ENCODE measurements at places on chromosomes 5 and 9. TPM values are rescaled to one million over a fixed set of nuclear protein-coding genes. Genes with fewer than 3 reads are reported as not detected.

GRCh38 chr5:157222506-157223230 lies 42.0 kb downstream of the ITK start:
- H3K27me3 ChIP-seq = no peaks in the 10 kb centered on the region
- DNase-seq = no peak
- peaks cover under 1% of the 10 kb centered on the region for H3K4me1 ChIP-seq
- H3K4me3 ChIP-seq = no peak overlapping the region
- no peaks in the 10 kb centered on the region for H3K36me3 ChIP-seq

The LCN1 gene
- polyA plus RNA-seq = not detected

DNA sequence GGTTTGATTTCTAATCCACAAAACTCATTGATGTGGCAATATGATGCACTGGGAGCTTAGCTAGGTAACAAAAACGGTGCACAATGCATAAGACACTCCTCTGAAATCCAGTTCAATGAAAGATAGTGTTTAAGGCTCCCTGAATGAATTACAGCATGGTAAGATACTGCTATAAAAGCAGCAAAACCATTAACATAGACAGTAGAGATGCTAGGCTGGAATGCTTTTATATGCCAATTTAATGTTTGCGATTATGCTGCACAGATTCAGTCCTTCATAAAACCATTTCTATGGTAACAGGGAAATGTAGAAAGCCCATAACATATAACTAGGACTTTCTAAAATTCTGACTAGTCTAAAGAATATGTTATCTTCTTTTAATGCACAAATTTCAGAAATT lies 180.8 kb upstream of the NUDT12 start:
- no peaks in the 10 kb centered on the region for H3K36me3 ChIP-seq
- DNase-seq = no peak
- H3K4me3 ChIP-seq = no peak overlapping the region

DNA sequence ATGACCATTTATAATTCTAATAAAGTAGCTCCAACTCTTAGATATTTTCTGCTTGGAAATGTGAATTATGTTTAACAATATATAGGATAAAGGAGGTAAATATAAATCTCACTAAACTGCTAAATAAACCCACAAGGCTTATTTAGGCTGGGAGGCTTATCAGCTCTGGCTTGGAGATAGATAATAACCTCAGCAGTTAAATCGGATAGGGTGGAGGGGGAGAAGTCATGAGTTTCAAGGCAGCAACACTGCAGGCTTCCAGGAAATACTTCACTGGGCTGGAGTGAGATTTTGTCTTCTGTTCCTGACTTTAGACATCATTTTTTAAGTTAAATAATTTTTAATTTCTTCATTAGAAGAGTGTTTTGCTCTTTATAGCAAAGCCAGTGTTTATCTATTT lies 80.0 kb upstream of the ITGA2 start:
- no peak overlapping the region for H3K27ac ChIP-seq
- no peaks in the 10 kb centered on the region for H3K27me3 ChIP-seq
- no peaks in the 10 kb centered on the region for H3K4me1 ChIP-seq
- H3K4me3 ChIP-seq = no peak overlapping the region
- H3K36me3 ChIP-seq = no peaks in the 10 kb centered on the region

The TEX48 gene
- polyA plus RNA-seq = not detected

DNA sequence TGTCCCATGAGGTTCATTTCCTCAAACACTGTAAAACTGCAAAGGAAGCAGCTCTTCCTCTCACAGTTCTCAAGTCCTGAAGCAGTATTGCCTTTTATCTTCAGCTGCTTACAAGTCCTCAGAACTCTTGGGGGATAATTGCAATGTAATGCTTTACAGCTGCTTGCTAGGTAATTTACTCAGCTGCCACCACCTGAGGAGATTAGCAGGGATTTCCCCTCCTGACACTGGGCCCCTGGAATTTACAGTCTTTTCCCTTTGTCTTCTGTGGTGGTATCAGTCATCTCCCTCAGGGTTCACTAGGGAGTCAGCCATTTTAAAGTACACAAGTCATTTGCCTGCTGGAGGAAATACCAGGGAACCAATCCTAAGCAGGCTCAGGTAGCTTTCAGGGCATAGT lies 754.3 kb upstream of the GRAMD2B start:
- H3K4me1 ChIP-seq = no peaks in the 10 kb centered on the region
- H3K36me3 ChIP-seq = no peaks in the 10 kb centered on the region
- peak overlapping the region; percentile 59 for H3K27ac ChIP-seq
- no peak overlapping the region for H3K4me3 ChIP-seq
- peak; percentile 39 for DNase-seq
- no peaks in the 10 kb centered on the region for H3K27me3 ChIP-seq

The CD74 gene
- polyA plus RNA-seq = 792 TPM

The FSD1L gene
- polyA plus RNA-seq = 14.4 TPM

DNA sequence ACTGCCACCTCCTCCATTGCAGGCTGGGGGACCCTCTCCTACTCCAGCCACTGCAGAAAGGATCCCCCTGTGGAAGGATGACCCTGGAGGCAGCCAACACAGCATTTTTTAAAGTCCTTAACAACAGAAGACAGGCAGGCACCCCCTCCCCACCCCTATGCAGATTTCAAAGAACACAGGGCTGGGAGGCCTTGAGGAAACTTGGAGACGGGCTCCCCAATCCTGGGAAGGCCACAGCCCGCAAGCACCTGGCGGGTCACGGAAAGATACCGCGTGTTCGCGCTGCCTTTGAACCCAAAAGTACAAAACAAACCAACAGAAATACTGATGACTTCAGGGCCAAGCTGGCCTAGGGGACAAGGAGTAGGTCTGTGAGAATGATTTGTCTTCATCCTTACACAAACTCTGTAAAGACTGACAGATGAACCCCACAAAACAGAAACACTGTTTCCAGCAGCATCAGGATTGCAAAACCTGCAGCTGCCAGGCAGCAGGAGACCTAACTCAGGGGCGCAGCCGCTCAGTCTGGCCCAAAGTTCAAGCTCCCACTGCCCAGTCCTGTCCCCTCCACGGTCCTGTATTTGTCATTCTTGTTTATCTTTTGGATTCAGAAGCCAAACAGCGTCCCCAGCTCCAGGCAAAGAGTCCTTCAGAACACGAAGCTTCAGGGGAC lies 13.8 kb downstream of the VAV2 start:
- no peak overlapping the region for H3K27ac ChIP-seq
- H3K36me3 ChIP-seq = no peaks in the 10 kb centered on the region
- no peak for DNase-seq
- H3K4me3 ChIP-seq = no peak overlapping the region
- peaks cover 4% of the 10 kb centered on the region for H3K4me1 ChIP-seq
- no peaks in the 10 kb centered on the region for H3K27me3 ChIP-seq

The SGCD gene
- 0.27 TPM for polyA plus RNA-seq

DNA sequence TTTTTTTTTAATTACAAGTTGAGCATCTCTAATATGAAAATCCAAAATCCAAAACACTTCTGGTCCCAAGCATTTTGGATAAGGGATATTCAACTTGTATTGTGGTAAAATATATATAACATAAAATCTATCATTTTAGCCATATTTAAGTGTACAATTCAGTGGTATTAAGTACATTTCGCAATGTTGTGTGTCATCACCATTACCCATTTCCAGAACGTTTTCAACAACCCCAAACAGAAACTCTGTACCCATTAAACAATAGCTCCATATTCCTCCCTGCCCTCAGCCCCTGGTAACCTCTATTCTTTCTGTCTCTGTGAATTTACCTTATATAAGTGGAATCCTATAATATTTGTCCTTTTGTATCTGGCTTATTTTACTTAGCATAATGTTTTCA lies 24.9 kb downstream of the TICAM2 start:
- no peak overlapping the region for H3K4me3 ChIP-seq
- DNase-seq = no peak
- no peaks in the 10 kb centered on the region for H3K36me3 ChIP-seq
- H3K4me1 ChIP-seq = no peaks in the 10 kb centered on the region

The ADAMTSL2 gene
- 0.22 TPM for polyA plus RNA-seq

- no peaks in the 10 kb centered on the region for H3K27me3 ChIP-seq
- no peak overlapping the region for H3K4me3 ChIP-seq
- H3K27ac ChIP-seq = no peak overlapping the region
- H3K4me1 ChIP-seq = no peaks in the 10 kb centered on the region
- H3K36me3 ChIP-seq = peaks cover 2% of the 10 kb centered on the region
- DNase-seq = no peak
These were observed 20.3 kb downstream of the UIMC1 start for GRCh38 chr5:176986280-176986679.

DNA sequence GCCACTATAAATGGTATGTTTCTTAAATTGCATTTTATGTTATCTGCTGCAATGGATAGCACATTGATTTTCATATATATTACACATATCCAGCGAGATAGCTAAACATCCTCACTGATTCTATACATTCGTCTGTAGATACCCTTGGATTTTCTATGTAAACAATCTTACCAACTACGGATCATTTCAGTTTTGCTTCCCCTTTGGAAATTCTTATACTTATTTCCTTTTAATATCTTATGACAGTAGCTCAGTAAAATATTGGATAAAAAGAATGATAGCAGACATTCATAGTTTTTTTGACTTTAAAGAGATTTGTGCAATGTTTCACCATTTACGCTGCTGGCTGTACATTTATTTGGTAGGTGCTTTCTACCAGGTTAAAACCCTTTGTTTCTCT lies 254.9 kb downstream of the SYK start:
- H3K36me3 ChIP-seq = no peaks in the 10 kb centered on the region
- H3K4me1 ChIP-seq = peaks cover 4% of the 10 kb centered on the region
- H3K27ac ChIP-seq = no peak overlapping the region
- no peak overlapping the region for H3K4me3 ChIP-seq
- H3K27me3 ChIP-seq = no peaks in the 10 kb centered on the region

The CATSPER3 gene
- polyA plus RNA-seq = 0.46 TPM

DNA sequence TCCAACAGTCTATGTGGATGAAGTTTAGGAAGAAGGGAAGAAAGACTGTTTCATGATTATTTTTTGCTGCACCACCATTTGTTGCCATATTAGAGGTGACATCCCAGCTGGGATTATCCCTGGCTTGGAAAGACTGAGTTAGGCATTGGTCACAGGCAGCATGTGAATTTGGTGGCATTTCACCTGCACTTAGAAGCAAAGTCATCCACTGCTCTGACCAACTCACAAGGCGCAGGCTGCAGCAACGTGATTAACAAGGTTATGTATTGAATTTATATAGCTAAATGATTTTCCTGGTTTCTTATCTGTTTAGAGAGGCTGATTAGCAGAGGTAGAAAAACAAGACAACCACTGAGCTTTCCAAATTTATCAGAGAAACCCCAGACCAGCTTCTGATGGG lies 2.7 kb downstream of the FYB1 start:
- no peak overlapping the region for H3K4me3 ChIP-seq
- H3K27me3 ChIP-seq = no peaks in the 10 kb centered on the region
- no peak for DNase-seq

GRCh38 chr9:34484678-34485077 lies 26.1 kb downstream of the DNAI1 start:
- H3K27me3 ChIP-seq = peaks cover 4% of the 10 kb centered on the region
- no peak for DNase-seq
- no peak overlapping the region for H3K27ac ChIP-seq
- no peak overlapping the region for H3K4me3 ChIP-seq
- H3K36me3 ChIP-seq = no peaks in the 10 kb centered on the region
